ENCODE measurements at places on chromosomes 3 and 15. TPM values are rescaled to one million over a fixed set of nuclear protein-coding genes. Genes with fewer than 3 reads are reported as not detected.

Gene MB21D2
- 6.9 TPM for polyA plus RNA-seq

Gene ZNF662
- polyA plus RNA-seq: 48.0 TPM

Gene CHRNA7
- 30.3 TPM for polyA plus RNA-seq

GRCh38 chr3:124969190-124969589 is 34.6 kb upstream of the MUC13 start:
- no peak for DNase-seq

GRCh38 chr3:12553921-12554391 is 2.9 kb upstream of the MKRN2 start:
- peak; percentile 48 for DNase-seq

DNA sequence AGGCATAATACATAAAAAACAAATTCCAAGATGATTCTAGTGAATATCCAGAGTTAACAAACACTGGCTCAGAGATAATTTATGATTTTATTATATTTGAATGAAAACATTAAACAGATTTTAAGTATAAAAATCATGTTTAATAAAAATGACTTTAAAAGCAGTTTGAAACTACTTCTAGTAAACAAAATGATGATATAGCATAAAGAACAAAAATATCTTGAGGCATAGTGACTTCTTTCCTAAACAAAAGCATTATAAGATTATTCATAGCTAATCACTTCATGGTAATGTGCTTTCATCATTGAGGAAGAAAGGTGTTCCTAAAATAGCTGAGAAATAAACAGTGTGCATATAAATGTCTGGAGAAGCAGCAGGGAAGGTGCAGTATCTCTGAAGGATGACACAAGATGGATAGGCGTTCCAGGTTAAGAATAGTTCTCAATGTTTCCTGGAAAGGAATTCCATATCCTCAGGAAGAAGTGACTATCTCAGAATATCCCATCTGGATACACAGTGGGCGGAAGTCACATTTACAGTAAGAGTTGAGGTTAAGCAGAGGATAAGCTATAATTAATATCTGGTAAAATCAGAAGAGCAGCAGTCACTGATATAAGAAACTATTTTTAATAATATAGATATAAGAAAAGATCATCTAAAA is 456.6 kb downstream of the MECOM start:
- no peak for DNase-seq

DNA sequence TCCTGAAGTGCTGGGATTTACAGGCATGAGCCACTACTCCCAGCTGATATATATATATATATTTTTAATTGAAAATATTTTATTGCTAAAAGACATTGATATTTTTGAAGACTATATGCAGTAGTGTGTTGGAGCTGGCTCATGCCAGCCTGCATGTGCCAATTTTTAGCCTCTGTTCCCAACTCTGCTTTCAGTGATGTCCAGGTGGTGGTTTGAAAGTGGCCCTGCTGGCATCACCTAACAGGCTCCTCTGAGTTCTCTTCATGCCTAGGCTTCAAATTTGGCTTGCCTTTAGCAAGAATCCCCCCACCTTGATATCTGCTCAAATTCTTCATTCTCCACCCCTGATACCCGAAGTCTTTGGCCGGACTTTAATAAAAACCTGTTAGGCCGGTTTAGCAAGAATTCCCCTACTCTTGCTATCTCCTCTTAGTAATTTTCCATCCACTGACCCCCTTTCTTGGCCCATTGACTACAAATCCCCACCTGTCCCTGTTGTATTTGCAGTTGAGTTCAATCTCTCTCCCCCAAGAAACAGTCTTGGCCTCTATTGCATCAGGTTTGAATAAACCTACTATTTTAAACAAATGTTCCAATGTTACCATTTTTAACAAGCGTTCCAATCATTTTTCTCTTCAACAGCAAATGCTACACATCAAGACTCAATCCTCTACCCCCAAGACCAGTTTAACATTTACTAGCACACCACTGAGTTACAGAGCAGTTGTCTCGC is 23.9 kb upstream of the CTSH start:
- no peak for DNase-seq
